A549 treated with GW870086 at 1 μM for 4 hours (cell line): ENCODE measurements at places on chromosomes 6 and 20. TPM values are rescaled to one million over a fixed set of nuclear protein-coding genes. Genes with fewer than 3 reads are reported as not detected.

Gene SUMO4
- total RNA-seq: not detected in 5 replicates

Gene SLC35D3
- total RNA-seq: 0.05 to 0.09 TPM in 2 of 5 replicates, not detected in the others

Gene COL9A3
- total RNA-seq: 0.33 to 0.73 TPM (median 0.55 TPM) in 5 replicates

Gene LY6G6C
- total RNA-seq: 0.14 TPM in 1 of 5 replicates, not detected in the others

Gene MYBL2
- total RNA-seq: 68.0 to 83.7 TPM (median 78.8 TPM) in 5 replicates

Gene LY6G6D
- total RNA-seq: not detected in 5 replicates

Gene LY6G6F
- not detected in 5 replicates for total RNA-seq

Gene PKIB
- total RNA-seq: 0.84 to 1.6 TPM (median 0.88 TPM) in 5 replicates

Gene PRRT1
- total RNA-seq: 0.41 to 0.74 TPM (median 0.62 TPM) in 5 replicates

Gene C20orf202
- total RNA-seq: 0.09 TPM in 1 of 5 replicates, not detected in the others

Gene SLC17A3
- total RNA-seq: 0.86 to 1.4 TPM (median 1.3 TPM) in 5 replicates

Gene FAM83B
- total RNA-seq: 0.03 to 0.09 TPM (median 0.05 TPM) in 3 of 5 replicates, not detected in the others

Gene FOXS1
- total RNA-seq: 0.35 to 1.1 TPM (median 0.64 TPM) in 5 replicates

Gene KIF25
- total RNA-seq: 0.05 to 0.22 TPM in 2 of 5 replicates, not detected in the others

Gene HMGCLL1
- total RNA-seq: 0.10 to 0.23 TPM (median 0.14 TPM) in 5 replicates

Gene PTP4A1
- 85.5 to 109 TPM (median 99.7 TPM) in 5 replicates for total RNA-seq

Gene TCF21
- total RNA-seq: 0.03 to 0.08 TPM (median 0.04 TPM) in 4 of 5 replicates, not detected in the other

Gene FABP7
- not detected in 5 replicates for total RNA-seq

Gene LY6G5B
- total RNA-seq: 3.6 to 5.4 TPM (median 4.3 TPM) in 5 replicates

Gene PDCD2
- 48.4 to 61.8 TPM (median 52.0 TPM) in 5 replicates for total RNA-seq

Gene OVOL2
- 0.18 to 0.34 TPM (median 0.21 TPM) in 4 of 5 replicates, not detected in the other for total RNA-seq

Gene CGA
- 0.24 to 0.67 TPM (median 0.48 TPM) in 5 replicates for total RNA-seq

Gene HDGFL1
- total RNA-seq: not detected in 5 replicates

Gene ZBTB12
- 3.1 to 4.0 TPM (median 3.5 TPM) in 5 replicates for total RNA-seq

Gene GPLD1
- 0.88 to 1.1 TPM (median 1.1 TPM) in 5 replicates for total RNA-seq

Gene ITPR3
- total RNA-seq: 33.8 to 49.1 TPM (median 43.2 TPM) in 5 replicates

Gene PACRG
- total RNA-seq: not detected in 5 replicates

Gene TREM2
- not detected in 5 replicates for total RNA-seq

Gene FAM162B
- total RNA-seq: not detected in 5 replicates

Gene HCK
- total RNA-seq: 0.06 to 0.18 TPM (median 0.14 TPM) in 5 replicates

Gene CALHM5
- 0.02 to 0.10 TPM (median 0.05 TPM) in 5 replicates for total RNA-seq

Gene NPBWR2
- total RNA-seq: not detected in 5 replicates

Gene LZTS3
- total RNA-seq: 3.6 to 4.1 TPM (median 4.1 TPM) in 5 replicates

Gene NOX3
- total RNA-seq: not detected in 5 replicates

Gene NEDD9
- total RNA-seq: 36.6 to 54.5 TPM (median 47.4 TPM) in 5 replicates

Gene PROCR
- 106 to 153 TPM (median 145 TPM) in 5 replicates for total RNA-seq

Gene TRIM31
- total RNA-seq: 0.33 to 1.4 TPM (median 0.83 TPM) in 5 replicates

Gene TRDN
- total RNA-seq: not detected in 5 replicates

Gene SUN5
- not detected in 5 replicates for total RNA-seq

Gene TMEM217
- 0.33 to 1.7 TPM (median 0.72 TPM) in 5 replicates for total RNA-seq

Gene EFCAB8
- not detected in 5 replicates for total RNA-seq

Gene MLN
- total RNA-seq: not detected in 5 replicates

Gene ACTL10
- 0.06 to 0.07 TPM (median 0.06 TPM) in 3 of 5 replicates, not detected in the others for total RNA-seq

Gene SMLR1
- total RNA-seq: not detected in 5 replicates

Gene VSX1
- 0.43 to 1.1 TPM (median 0.61 TPM) in 5 replicates for total RNA-seq

Gene SPACA1
- not detected in 5 replicates for total RNA-seq

Gene ARID1B
- total RNA-seq: 13.9 to 14.7 TPM (median 14.1 TPM) in 5 replicates

Gene PLCB4
- total RNA-seq: 13.6 to 17.9 TPM (median 16.3 TPM) in 5 replicates

Gene BANF2
- not detected in 5 replicates for total RNA-seq

Gene LAMA2
- 0.31 to 1.2 TPM (median 0.41 TPM) in 5 replicates for total RNA-seq

Gene GMNN
- total RNA-seq: 49.9 to 56.9 TPM (median 53.7 TPM) in 5 replicates

Gene C4A
- total RNA-seq: 0.87 to 1.7 TPM (median 0.93 TPM) in 5 replicates

Gene APOBEC2
- not detected in 5 replicates for total RNA-seq

Gene CDC25B
- total RNA-seq: 212 to 267 TPM (median 253 TPM) in 5 replicates

Gene CDH26
- total RNA-seq: 0.10 to 0.23 TPM (median 0.15 TPM) in 4 of 5 replicates, not detected in the other

Gene LY6G5C
- 1.3 to 2.5 TPM (median 1.7 TPM) in 5 replicates for total RNA-seq
